ENCODE measurements at places on chromosomes 6 and 20. TPM values are rescaled to one million over a fixed set of nuclear protein-coding genes. Genes with fewer than 3 reads are reported as not detected.

The HELZ2 gene
- 33.4 TPM for total RNA-seq

DNA sequence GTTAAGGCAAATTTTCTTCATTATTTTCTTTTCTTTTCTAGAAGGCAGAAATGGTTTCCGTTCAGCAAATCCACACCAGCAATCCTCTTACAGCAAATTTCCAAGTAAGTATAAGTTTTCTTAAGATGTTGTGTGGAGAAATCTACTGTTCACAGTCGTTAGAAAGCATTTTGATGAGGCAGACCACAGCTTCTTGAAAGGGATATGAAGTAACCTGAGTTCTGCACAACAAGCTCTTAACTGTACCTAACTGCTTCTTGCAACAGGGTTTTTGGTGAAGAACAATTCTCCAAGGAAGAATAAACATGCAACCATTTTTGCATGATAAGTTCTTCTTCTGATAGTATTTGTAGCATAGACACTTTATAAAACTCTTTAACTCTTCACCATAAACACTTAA, 45.3 kb upstream of the STXBP5 start:
- DNase-seq, result no peak

The FKBP1C gene
- 1.9 TPM for total RNA-seq

The RPS18 gene
- 2,873 TPM for total RNA-seq

- peak; percentile 97 for DNase-seq
These were observed 7.6 kb upstream of the RNF114 start for GRCh38 chr20:49928411-49929141.

- DNase-seq, result no peak
These were observed 102.5 kb upstream of the PTPRT start for GRCh38 chr20:43292222-43292621.

The SLC35F1 gene
- not detected for total RNA-seq

DNA sequence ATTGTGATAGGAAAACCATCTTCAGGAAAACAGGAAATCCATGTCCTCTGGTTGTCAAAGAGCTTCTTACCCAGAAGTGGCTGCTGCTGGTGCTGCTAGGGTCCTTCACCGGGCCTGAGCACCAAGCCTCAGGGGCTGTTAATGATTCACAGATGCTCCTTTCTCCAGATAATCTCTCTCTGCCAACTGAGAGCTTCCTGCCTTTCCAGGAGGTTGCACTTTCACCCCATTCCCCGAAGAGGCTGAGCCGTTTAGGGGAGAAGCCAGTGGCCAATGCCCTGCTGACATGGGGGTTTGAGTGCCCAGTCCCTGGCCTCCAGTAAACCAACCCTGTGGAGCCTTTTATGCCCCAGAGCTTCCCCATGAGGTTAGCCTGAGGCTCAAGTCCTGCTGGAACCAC, 122.4 kb downstream of the CBLN4 start:
- no peak for DNase-seq

The SFTA2 gene
- not detected for total RNA-seq

The GNRH2 gene
- not detected for total RNA-seq

- DNase-seq, result no peak
These were observed 61.1 kb downstream of the TAF4 start for GRCh38 chr20:62004614-62005013.

DNA sequence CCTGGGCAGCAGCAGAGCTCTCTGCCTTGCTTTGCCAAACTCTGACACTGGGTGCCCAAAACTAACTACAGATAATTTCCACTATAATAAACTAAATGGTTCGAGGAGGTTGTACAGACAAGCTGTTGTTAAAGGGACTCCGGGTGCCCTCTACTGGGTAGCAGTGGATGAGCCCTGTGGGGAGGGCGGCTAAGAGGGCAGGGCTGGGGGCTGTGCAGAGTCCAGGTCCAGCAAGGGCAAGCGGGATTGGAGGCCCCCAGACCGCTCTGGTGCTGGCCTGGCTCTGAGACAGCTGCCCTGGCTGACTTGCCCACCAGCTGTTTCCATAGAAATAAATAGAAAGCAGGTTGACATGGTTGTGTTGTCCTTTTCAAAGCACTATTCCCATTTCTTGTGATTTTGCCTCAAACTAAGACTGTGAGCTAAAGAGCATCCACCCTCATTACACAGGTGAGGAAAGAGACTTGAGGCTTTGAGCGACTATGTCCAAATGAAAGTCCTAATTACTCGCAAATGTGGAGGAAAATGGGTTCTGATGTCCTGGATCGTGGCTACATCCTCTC, 167.6 kb upstream of the CST7 start:
- peak; percentile 68 for DNase-seq

The KCNK16 gene
- total RNA-seq, result not detected

DNA sequence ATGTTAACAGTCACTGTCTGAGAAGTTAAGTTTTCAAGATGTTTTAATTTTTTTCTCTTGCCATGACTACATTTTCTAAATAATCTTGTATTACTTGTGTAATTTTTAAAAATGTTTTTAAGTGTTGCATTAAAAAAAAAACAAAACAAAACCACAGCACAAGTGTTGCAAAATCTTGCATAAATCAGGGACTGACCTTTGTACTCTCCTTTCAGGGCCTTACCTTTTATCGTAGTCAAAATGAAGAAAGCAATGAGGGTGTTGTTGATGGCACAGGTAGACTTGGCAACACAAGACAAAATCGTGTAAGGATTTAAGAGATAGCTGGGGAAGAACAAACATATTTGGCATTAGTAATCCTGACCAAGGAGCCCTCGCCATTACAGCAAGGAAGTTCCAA, 42.5 kb downstream of the PIGU start:
- no peak for DNase-seq

DNA sequence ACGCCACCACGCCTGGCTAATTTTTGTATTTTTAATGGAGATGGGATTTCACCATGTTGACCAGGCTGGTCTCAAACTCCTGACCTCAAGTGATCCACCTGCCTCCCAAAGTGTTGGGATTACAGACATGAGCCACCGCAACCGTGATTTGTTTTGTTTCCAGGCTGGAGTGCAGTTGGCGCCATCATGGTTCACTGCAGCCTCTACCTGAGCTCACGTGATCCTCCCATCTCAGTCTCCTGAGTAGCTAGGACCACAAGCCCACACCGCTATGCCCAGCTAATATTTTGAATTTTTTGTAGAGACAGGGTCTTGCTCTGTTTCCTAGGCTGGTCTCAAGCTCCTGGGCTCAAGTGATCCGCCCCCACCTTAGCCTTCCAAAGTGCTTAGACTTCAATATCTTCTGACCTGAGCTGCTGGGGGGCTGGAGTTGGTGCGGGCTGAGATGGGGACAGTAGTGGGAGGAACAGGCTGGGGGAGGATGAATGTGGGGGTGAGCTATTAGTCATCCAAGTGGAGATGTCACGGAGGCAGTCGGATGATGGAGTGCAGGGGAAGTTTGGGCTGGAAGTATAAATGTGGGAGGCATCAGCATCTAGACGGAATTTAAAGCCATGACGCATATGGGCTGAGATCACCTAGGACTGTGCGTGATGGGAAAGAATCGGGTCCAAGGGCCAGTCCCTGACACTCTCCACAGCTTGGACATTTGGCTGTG, 23.1 kb upstream of the ZMYND8 start:
- DNase-seq, result no peak

The COL9A3 gene
- 14.3 TPM for total RNA-seq

DNA sequence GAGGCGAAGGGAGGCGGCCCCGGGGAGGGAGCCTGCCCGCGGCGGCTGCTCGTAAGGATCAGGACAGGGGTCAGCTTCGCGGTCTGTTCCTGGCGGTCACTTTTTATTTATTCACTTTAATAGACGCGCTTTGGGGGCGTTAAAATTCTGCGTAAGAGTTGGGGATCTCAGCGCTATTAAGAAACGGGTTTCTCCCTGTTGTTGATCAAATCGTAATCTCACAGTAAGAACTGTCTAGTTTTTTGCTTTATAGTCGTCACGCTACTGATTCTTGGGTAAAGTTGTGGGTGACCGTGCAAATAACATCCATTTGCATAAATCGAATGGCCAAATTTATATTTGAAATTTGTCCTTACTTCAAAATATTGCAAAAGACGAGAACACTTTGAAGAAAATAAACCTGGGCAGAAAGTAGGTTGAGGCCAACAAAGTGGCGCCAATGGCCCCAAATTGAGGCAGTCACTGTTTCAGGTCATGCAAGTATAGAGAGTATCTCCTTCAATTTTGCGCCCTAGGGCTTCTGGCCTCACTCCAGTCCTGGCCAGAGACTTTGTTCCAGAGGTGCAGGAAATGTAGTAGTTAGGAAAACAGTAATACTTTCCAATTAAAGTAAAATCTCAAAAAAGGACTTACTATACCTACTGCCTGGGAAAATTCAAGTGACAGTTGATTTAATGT, 963 bp upstream of the RMND1 start:
- peak; percentile 55 for DNase-seq

DNA sequence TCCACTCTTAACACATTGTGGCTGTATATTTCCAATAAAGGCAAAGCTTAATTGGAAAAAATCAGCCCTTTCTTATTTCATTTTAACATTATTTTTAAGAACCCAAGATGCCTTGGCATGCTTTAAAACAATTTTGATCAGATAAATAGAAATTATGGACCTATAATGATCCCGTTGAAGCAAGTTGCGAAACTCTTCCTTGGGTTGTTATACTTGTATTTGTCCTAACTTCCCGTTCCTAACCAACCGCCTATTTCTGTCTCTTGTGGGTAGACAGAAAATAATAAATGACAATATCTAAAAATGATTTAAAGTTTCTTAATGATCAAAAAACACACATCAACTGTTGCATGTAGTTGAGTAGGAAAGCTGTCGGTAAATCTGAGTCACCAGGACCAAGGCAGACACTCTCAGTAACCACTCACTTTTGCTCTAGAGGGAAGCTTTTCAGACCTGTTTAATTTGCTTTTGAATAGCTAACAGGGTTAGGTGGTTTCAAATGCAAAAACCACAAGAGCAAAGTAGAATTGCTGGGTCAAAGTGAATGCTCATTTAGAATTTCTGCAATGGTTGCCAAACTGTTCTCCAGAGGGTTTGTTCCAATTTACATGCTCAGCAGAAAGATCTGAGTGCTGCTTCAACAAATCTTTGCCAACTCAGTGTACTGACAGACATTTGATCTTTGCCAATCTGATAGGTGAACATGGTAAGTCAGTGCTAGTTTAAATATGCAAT, 34.2 kb upstream of the KCNK5 start:
- DNase-seq, result peak; percentile 49

- peak; percentile 66 for DNase-seq
These were observed 95.2 kb downstream of the ANKRD60 start for GRCh38 chr20:58133020-58133808.

The HM13 gene
- total RNA-seq, result 99.5 TPM

GRCh38 chr20:36202891-36203338, 33.4 kb upstream of the AAR2 start:
- DNase-seq, result peak; percentile 67
